ENCODE measurements at places on chromosomes 5 and 9.

DNA sequence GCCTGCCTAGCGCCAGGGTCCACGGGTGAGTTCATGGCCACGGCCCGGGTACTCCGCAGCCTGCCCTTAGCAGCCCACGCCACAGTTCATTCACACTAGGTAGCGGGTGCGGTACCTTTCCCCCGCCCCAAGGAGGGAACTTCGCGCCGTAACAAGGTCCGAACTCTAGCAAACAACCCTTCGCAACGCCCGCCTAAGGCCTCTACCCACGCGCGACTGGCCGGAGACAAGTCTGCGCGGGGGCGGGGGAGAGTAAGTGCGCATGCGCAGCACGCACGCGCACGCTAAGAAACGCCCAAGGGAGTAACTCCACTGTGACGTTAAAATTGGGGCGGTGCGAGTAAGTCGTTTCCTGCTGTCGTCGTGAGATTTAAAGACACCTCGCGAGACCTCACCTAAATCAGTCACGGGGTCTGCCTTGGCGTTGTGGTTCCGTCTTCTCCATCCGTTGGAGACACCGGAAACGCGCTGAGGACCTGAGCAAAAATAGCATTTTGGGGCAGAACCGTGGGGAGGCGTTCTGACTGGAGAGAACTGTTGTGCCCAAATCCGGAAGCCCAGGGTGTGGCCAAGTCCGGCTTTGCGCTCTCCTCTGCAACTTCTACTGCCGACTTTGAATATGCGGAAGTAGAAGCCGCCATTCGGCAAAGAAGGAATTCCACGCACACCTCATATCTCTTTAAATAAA, at the start of gene RAPGEF6:
Gene RAPGEF6, minus strand, starts transcription at position 234 of the 688 bp plus-strand sequence. Its CDS starts 199 bp downstream, at position 35.
- DNase-seq = peak; percentile 100

DNA sequence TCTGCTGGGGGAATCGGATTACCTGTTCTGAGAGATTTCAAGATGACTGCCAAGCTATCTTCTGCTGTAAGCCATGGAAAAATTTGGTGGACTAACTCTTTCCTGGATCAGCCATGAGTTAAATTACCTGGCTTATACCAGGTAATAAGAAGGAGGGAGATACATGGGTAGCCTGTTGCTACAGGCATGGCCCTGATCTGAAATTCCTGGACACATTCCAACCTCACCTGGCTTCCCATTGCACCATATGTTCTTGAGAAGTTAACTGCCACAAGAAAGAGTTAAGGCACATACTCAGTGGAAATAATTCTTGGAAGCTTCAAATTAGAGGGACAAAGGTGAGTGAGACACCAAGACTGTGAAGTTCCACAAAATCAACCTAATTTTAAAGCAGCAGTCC, 371.3 kb downstream of the ACTL7B start:
- DNase-seq = no peak

DNA sequence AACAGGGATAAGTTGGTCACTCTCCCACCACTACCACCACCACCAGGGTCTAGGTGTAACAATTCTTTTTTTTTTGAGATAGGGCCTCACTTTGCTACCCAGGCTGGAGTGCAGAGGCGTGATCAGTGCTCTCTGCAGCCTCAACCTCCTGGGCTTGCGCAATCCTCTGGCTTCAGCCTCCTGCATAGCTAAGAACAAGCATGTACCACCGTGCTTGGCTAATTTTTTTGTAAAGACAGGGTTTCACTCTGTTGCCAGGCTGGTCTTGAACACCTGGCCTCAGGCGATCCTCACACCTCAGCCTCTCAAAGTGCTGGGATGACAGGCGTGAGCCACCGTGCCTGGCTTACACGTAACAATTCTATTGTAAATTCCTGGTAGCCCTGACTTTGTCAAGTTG, 27.5 kb downstream of the CORO2A start:
- DNase-seq = no peak

GRCh38 chr9:17509151-17509550, 69.7 kb upstream of the SH3GL2 start:
- DNase-seq = no peak

DNA sequence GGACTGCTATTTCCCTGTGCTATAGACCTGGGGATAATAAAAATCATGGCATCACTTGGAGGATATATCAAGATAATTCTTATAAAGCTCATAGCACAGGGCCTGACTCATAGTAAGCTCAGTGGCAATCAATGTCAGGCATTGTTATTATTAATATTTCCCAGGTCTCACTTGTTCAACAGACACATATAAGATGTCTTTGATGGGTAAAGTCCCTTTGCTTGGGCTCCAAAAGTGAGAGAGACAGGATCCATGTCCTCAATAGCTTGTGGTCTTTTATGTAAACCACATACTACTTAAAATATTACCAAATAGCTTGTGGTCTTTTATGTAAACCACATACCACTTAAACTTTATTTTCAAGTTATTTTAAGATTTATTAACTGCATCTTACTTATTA, 11.2 kb downstream of the SH3RF2 start:
- DNase-seq = no peak

DNA sequence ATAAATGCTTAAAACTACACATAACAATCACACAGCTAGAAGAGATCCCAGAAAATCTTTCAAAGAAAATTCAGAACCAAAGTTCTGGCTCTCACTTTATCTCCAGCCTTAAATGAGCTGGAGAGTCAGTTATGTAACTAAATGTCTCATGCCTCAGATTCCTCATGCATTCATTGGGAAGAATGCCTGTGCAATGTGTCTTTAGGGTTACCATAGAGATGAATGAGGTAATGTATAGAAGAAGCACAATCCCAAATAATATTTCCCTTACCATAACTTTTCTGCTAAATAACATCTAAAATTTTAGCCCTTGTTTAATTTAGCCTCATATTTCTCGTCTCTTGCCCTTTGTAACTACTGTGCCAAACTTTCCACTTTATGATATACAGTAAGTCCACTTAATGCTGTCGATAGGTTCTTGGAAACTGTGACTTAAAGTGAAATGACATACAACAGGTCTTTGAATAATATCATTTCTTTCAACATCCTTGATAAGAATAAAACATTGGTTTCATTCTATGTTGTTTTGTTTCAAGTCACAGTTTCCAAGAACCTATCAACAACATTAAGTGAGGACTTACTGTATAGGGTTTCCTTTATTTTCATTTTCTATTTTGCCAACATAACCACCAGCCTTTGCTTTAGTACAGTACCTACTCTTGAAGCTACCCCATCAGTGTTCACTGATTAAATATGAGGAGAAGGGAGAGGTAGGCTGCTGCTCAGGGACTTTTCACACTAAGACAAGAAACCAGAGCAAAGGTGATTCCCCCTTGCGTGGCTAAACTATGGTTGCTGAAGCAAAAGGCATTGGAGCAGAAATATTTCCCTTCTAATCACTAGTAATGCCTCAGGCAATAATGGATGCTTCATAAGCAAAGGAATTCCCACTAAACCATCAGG, 295.7 kb upstream of the PTGER4 start:
- DNase-seq = peak; percentile 48

GRCh38 chr5:9549941-9550340, 4.1 kb upstream of the SEMA5A start:
- DNase-seq = no peak

GRCh38 chr5:168227001-168227400, 64.4 kb upstream of the WWC1 start:
- no peak for DNase-seq

DNA sequence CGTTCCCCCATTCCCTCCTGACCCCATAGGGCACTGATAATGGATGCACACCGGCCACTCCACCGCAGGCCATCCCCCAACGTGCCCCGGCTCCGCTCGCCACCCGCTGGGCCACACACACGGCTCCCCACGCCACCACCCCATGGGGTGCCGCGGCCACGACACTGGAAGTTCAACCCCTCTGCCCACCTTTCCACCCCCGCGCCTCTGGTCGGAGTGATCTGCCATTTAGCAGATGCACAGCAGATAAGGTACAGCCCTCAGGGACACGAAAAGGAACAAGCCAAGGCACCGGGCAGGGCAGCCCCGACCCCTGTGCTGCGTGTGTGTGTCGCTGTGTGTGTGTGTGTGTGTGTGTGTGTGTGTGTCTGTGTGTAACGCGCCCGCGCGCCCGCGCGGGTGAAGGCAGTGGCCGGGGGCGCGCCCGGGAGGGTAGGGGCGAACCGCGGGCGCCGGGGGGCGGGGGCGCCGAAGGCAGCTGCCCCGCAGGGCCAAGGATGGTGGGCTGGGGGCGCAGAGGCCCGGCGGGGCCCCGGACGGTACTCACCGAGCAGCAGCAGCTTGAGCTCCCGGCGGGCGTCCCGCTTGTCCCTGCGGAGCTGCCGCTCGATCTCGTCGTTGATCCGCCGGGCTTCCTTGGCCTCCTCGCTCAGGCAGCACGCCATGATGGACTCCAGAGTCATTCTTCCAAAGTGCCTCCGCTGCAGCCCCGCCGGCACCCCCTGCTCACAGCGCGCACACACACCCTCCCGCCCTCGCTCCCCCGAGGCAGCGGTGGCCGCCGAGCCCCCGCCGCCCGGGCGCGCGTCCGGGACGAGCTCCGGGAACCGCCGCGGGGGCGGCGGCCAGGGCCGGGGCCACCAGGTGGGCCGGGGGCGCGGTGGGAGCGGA, 813 bp downstream of the GNAQ start:
- no peak for DNase-seq

GRCh38 chr5:158882236-158882635, 217.5 kb downstream of the EBF1 start:
- no peak for DNase-seq

DNA sequence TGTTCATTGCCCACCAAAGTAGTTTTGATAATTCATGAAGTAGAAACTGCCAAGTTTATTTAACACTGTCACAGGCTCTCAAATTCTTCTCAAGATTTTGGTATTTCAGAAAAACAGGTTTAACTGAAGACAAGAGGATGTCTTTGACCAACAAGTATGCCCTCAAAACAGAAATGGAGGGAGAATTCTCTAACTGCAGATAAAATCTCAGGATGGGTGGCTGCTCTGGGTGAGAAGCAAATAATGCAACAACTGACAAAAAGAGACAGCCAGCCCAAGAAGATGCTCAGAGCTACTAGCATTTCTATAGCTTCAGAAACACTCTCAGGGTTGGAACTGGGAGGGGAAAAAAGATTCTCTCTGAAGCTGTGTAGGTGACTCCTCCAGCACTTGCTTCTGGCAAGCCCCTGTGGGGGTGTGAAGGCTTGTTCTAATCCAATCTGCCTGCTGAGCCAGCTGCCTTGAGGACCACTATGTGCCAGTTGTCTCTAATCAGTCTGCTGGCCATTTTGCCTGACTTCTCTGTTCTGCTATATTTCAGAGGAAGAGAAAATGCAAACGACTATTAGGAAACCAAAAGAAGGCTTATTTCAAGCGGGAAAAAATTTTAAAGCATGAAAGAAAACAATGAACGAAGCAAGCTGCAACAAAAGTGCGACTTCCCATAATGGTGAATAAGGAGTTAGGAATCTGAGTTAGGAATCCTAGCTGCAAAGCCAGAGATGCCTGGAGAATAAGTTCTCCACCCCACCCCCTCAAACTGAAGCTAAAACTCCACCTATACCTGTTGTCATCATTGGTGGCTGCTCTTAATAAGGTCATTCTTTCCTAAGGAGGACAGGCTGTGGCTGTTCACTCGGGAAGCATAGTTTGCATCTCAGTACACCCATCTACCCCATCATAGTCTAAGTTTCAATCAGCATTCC, 147.5 kb downstream of the GNAQ start:
- peak; percentile 15 for DNase-seq

GRCh38 chr5:160475864-160476438, 54.3 kb downstream of the PTTG1 start:
- DNase-seq = no peak

DNA sequence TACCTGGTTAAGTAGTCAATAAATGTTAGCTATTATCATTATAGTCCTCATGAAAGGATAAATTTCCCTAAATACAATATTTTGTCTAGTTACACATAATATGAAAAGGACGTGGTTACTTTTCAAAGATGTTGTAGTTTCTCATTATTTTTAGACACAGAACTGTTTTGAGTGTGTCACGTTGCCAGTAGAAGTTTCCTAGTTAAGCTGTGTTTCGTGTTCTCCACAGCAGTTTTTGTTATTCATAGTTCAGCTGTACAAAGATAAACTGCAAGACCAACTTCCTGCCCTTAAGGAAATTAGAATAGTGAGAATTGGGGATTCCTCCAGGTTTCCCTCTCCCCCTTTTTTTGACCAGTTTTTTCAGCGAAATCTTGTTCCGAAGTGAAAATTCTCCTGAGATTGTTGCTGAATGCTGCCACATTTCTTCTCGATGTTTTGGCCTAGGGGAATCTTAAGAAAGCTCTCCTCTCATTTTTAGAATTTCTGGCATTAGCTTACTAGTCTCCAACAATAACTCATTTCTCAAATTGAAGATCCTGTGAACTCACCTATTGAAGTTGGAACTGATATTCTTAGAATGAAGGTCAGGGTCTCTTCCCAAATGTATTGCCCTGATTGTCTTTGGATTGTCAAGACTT, 176.1 kb downstream of the PAM start:
- no peak for DNase-seq

DNA sequence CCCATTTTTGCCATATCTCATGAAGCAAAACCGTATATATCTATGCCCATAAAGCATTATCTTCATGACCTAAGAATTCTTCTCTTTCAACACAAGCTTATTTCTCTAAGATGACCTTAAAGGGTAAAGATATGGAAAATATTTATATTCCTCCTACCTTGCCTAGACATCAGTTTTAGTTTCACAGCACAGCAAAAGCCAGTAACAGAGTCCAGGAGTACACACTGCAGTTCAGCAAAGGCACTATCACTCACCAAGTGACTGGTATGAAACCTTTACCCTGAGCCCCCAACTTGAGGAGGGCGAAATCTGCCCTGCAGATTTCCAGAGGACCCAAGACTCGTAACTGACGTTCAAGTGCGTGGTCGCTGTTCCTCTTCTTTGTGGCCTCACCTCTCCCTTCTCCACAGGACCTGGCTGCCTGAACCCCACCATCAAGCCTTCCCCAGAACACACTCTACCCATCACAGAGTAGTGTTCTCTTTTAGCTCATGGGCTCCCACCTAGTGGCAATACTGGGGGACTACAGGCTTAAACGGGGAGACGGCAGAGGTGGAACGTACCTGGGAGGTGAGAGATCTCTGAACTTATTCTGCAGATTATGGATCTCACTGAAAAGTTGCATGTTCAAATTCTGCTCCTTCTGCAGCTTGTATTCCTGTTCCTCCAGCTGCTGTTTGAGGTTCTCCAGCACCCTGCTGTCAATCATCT, 141.0 kb downstream of the CDK5RAP2 start:
- no peak for DNase-seq

Measured in amniotic stem cell (primary cell).